ENCODE measurements at places on chromosomes 4 and X.

GRCh38 chr4:172578712-172579111 is 589.9 kb upstream of the GALNT7 start:
- no peak for DNase-seq

DNA sequence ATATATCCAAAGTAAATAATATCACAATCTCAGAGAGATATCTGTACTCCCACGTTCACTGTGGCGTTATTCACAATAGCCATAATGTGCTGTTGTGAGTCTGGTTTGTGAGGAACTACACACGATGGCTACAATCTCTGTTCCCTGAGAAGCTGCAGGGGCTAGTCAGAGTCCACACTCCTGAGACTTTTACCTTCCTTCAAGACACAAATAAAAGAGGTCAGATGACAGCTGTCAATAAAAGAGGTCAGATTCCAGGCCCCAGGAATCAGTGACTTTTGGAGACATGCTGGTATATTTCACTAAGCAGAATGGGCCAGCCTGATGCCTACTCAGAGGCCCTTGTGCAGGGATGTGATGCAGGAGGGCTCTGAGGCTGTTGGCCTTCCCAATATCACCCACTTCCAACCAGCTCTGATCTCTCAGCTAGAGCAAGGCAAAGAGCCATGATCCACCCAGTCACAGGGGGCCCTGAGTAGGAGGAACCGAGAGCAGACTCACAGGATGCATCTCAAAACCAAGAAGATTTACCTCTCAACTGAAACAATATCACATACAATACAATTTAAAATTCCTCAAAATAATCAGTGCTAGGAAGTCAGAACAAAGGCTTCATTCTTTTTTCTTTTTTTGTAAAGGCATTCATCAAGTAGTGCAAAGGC is 13.8 kb downstream of the FRYL start:
- no peak for DNase-seq

- DNase-seq, result no peak
Measured at GRCh38 chr4:120691536-120691935, 231.0 kb downstream of the PRDM5 start.

DNA sequence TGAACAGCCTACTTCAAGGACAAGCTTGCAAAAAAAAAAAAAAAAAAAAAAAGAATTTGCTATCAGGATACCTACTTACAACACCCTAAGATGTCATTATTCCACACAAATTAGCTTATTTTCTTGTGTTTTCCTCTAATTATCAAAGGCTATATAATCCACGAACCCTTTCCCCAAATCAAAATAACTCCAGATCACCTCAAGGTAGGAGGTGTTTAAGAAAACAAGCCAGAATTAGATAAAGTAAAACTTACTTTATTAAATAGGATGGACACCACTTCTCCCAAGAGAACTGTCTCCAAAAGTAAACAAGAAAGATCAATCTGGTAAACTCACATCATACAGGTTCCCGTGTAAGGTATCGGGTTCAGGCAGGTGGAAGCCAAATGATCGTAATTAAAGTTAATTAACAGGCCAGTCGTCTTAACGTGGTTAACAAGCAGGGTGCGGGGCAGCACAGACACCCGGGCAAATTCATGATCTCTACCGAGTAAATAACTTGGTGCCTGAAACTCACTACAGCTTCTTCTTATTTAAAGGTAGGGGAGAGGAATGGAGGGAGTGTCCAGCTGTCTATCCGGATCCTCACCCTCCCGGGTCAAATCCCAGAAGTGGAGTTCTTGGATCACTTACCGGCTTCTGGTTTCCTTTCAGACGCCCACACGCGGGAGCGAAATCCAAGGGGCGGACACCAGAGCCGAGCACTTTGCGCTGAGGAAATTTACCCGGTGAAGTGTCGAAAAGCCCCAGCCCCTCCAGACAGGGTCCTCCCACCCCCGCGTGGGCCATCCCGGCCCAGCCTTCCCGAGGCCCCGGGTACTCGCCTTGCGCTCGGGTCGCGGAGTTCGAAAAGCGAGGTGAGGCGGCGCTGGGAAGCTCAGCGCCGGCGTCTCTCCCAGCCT is 708 bp downstream of the ARAP2 start:
- DNase-seq, result peak; percentile 68

DNA sequence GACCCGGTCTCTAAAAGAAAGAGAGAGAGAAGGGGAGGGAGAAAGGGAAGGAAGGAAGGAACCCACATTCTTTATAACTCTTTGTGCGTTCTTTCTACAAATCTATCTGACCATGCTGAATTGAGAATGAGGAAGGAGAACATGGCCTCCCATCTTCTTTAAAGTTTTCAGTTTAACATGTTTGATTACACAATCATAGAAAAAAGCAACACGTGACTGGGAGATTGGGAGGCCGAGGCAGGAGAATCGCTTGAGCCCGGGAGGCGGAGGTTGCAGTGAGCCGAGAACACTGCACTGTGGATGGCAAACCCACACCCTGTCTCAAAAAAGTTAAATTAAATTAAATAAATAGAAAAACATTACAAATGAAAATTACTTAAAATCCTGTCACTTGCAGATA is 254.5 kb downstream of the RAPGEF2 start:
- no peak for DNase-seq

DNA sequence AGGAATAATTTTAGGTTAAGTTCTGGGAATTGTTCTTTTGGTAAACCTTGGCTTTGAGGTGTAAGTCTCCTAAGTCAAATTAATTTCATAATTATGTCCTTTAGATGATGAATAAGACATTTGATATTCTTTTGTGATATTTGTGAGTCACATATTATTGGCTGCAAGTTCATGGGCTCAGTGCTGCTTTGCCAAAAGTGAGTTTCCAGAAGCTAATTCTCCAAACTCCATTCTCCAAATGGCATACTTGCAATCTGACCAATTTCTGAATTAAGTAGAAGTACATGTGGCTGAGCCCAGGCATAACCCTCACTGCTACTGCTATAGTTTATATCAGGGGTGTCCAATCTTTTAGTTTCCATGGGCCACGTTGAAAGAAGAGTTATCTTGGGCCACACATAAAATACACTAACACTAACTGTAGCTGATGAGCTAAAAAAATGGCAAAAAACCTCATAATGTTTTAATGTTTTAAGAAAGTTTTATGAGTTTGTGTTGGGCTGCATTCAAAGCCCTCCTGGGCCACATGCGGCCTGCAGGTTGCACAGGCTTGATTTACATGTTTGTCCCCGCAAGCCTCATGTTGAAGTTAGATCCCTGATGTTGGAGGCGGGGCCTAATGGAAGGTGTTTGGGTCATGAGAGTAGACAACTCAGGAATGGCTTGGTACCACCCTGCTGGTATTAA is 196.1 kb downstream of the ZNF330 start:
- no peak for DNase-seq

GRCh38 chr4:166903408-166903807 is 330.9 kb downstream of the SPOCK3 start:
- DNase-seq, result no peak
